CD4-positive, alpha-beta T cell treated with Interleukin-1 beta for 1 hour (primary cell): ENCODE measurements at places on chromosomes 6 and 20.

GRCh38 chr6:158666628-158667359 is 16.9 kb downstream of the SYTL3 start:
- no peak for DNase-seq

GRCh38 chr20:1702328-1702727 is 44.7 kb upstream of the SIRPG start:
- DNase-seq = no peak

DNA sequence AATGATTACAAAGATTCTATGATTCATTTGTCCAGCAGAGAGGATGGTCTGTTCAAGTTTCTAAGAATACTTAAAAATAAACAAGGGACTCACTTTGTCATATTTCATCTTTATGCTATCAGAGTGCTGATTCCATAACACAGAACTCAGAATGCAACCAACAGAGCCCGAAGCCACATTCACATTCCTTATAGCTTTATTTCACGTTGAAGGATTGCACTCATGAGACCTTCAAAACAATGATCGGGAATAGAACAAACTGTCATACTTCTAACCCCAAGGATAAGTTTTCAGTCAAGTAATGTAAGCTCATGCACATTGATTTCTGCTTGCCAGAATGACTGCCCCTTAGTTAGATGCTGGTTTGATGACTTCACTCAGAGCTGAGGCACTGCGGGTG is 25.2 kb downstream of the FNDC1 start:
- no peak for DNase-seq

- no peak for DNase-seq
Observed at GRCh38 chr6:111997853-111998208, 56.1 kb upstream of the CCN6 start.

DNA sequence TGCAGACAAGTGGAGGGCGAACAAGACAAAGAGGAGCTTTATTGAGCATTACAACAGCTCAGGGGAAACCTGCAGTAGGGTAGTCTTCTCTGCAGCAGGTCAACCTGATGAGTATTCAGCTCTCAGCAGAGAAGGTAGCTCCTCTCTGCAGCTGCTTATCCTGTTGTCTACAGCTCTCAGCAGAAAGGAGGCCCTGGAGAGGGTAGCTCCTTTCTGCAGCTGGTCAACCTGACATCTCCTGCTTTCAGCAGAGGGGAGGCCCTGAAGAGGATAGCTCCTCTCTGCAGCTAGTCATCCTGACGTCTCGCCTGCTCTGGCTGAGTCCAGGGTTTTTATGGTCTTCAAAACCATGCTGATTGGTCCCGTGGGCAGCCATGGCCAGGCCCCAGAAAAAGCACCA is 113.6 kb downstream of the CD24 start:
- no peak for DNase-seq

- DNase-seq = no peak
Observed at GRCh38 chr6:98957450-98957849, 9.7 kb upstream of the FBXL4 start.

DNA sequence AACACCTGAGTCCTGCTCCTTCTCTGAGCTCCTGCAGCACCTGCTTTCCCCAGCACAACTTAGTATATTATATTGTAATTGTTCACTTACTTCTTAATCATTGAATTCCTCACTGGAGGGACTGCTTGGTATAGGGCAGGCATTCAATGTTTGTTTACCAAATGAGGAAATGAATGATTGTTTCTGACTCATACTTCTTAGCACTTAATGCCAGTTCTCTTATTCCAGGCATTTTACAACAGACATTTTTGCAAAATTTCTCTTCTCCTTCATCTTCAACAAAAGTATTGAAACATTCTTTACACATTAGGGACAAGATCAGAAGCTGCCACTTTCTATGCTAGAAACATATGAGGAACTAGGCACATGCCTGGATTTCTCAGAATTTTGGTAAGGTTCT is 119.4 kb downstream of the TBX18 start:
- no peak for DNase-seq

DNA sequence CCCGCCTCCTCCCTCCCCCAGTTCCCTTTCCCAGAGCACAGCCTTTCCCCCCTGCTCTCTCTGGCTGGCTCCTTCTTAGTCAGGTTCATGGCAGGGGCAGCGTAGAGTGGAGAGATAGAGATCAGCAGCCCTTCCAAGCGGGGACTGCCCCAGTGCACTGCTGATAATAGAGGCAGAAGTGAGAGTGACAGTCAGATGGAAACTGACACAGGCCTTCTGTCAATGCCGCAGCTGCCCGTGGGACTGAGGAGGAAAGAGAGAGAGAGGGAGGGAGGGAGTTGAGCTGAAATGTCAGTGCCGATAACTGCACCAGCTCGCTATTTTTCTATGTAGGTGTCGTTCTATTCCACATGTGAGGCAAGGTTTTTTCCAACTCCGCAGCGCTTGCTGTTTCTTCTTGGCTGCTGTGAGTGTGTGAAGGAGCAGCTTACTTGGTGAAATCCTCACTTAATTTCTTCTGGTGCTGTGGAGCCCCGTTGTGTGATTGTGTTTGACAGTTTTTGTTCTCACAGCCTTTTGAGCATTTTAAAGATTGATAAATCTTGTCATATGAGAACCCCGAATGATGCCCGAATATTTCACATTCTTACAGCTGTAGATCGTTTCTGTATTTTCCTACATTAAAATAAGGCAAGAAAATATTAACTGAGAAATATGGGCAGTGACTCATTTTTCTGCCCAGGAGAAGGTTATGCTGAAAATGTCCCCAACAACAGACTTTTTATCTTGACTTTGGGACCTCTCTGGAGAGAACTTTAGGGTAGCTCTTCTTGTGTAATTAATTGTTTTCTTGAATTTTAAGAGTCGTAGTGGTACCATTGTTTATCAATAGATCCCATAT is 386.4 kb upstream of the MMS22L start:
- no peak for DNase-seq

GRCh38 chr6:72850040-72850439 is 228.2 kb downstream of the KCNQ5 start:
- no peak for DNase-seq
